Left hindlimb (tissue), 1 donor: ENCODE measurements at places on chromosomes 7 and 10.

GRCh38 chr7:38335492-38336147 lies 62.2 kb upstream of the TARP start:
- DNase-seq = peak; percentile 71

DNA sequence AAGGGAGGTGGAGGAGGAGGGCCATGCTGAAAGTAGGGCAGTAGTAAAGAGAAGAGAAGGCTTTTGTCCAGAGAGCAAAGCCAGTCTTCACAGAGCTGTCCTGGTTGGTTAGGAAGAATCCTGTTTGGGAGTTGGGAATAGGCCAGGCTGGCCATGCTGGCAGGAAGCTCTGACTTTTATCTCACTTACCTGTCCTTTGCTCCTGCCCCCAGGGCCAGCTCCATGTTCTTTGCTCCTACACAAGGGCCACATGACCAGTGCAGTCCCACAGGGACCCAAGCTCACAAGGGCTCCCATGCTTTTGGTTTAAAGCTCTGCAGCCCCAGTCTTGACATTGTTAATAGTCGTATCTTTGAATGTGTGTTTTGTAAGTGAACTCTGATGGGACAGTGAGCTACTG lies 161.6 kb upstream of the KMT2E start:
- no peak for DNase-seq

GRCh38 chr10:125592897-125593296 lies 90.1 kb downstream of the TEX36 start:
- no peak for DNase-seq

- DNase-seq = no peak
These were observed 149.5 kb downstream of the RGS10 start for GRCh38 chr10:119393019-119393418.

GRCh38 chr7:114700247-114700928 lies 221.5 kb upstream of the MDFIC start:
- no peak for DNase-seq

DNA sequence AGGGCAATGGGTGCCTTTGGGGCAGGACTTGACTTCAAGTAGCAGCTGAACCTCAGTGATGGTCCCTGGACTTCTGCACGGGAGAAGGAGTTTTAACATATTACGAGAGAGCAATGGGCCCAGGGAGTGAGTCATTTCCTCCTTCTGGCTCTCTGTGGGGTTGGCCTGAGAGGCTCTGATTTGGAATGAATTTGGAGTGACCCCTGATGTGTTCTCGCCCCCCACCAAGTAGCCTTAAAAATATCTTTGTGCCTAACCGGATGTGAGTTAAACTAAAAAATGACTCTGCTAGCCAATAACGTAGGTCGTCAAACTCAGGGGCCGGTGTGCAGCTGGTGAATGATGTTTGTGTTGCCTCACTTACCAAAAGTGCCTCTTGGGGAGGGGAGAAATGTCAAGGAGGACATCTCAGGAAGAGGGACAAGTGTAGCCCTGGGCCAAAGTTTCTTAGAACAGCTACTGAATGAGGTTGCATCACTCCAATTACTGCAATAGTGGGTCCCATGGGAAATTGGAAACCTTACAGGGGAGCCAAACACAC lies 656.6 kb downstream of the INHBA start:
- no peak for DNase-seq

GRCh38 chr7:98831641-98832221 lies 38.1 kb downstream of the TMEM130 start:
- DNase-seq = no peak

DNA sequence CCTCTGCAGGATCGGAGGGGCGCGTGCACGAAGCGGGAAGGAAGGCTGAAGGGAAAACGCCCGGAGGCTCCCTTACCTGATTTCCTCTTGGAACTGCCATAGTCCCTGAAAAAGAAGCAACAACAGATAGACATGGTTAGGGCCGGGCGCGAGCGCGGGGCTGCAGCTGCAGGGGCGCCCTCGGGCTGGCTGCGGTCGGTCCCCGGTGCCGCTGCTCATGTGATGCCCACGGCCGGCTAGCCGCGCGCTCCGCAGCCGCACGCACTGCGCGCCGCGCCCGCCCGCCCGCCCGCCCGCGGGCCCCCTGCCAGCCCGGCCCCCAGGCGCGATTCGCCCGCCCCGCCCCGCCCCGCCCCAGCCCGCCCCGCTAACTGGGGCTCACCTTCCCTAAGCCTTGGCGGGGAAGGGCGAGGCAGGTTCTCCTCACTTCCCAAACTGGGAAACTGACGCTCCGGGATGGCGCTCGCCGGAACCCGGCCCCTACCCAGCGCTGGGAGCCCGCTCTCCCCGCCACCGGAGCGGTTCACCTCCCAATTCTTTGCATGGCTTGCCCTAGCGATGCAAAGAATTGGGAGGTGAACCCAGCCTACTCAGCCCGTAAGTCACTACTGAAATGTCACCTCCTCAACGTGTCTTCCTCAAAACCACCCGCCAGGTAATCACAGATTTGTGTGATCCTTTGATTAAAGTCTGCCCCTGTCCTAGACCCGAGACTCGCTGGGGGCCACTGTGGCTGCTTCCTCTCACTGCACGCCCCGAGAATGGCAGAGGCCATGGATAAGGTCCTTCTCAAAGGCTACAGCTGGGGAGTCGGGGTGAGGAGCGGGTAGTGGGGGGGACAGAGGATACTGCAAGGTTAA lies 162.2 kb downstream of the SH3PXD2A start:
- DNase-seq = no peak

- peak; percentile 73 for DNase-seq
These were observed at the start of gene ADCYAP1R1 for GRCh38 chr7:31051598-31052486. Gene ADCYAP1R1, plus strand, starts transcription at chr7:31052308. Its CDS starts 10,957 bp downstream, at chr7:31063265.

- no peak for DNase-seq
These were observed 347.8 kb downstream of the ELMO1 start for GRCh38 chr7:37100735-37101331.

- DNase-seq = peak; percentile 81
These were observed 74.0 kb upstream of the CUX1 start for GRCh38 chr7:101743241-101743994.

- DNase-seq = peak; percentile 76
These were observed 99.5 kb downstream of the HIP1 start for GRCh38 chr7:75639071-75639885.

GRCh38 chr7:140390034-140390433 lies 8.3 kb downstream of the SLC37A3 start:
- DNase-seq = no peak

GRCh38 chr10:77602231-77602912 lies 35.2 kb downstream of the KCNMA1 start:
- DNase-seq = no peak

- DNase-seq = no peak
These were observed 14.8 kb upstream of the LSM8 start for GRCh38 chr7:118169146-118169545.
